ENCODE measurements at places on chromosomes 7 and 10.

DNA sequence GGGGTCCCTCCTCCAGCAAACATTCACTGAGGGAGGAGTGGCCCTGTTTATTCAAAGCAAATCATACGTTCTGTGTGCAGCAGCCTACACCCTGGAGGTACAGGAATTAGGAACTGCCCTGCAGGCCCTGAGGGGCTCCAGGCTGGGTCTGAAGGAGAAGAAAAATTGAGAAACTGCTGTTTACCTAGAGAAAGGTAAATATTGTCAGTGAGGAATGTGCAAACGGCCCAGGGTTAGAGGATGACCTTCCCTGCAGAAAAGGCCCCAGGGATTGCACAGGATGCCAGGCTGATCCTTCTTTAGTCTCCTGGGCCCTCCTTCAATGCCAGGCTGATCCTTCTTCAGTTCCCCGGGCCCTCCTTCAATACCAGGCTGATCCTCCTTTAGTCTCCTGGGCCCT is 5.7 kb downstream of the CALML5 start:
- DNase-seq, result no peak

- DNase-seq, result no peak
These were observed 100.1 kb downstream of the XPNPEP1 start for GRCh38 chr10:109823196-109823595.

- DNase-seq, result no peak
These were observed 5.4 kb downstream of the VWC2 start for GRCh38 chr7:49778731-49779270.

DNA sequence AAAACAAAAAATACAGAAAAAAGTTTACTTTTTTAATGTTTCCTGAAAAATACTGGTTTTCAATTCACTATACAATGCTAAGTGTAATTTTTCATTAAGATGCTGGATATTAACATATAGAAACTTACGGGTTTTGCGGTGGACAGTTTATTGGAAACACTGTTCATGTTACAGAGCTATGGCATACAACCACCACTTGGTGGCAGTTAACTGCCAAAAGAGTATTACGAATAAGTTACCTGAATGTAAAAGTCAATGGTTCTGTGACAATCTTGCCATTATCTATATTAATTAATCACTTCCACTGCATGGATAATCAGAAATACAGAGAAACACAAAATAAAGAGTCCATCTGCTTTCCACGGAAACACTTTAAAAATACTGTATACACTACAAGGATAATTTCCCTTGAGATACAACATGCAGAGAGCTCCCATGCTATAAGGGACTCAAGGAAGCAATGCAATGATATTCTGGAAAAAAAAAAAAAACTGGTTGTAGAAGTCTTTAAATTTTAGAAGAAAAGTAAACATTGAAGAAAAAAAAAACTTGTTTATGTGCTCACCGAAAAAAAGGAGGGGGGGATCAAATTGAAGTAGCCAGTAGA is 97.0 kb downstream of the TPK1 start:
- peak; percentile 46 for DNase-seq
